ENCODE measurements at places on chromosomes 3 and 15.

DNA sequence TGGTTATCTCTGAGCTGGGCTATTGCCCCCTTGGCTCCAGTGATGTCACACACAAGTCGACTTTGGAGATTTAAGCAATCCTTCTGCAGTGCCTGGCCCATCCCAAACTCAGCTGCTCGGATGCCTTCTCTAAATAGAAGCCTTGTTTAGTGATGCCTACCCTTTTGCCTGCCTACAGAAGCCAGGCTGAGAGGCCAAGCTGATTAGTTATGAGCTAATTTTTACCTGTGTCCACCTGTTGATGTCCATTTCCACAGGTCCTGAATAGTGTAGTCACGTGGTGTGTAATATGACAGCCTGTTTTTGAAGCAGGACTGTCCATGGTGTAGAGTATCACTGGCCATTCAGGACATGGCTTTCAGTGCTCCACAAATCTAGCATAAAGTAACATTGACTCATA is 45.5 kb downstream of the SSUH2 start:
- no peak for DNase-seq

GRCh38 chr3:33392703-33393125 is 47.5 kb downstream of the UBP1 start:
- peak; percentile 88 for DNase-seq

DNA sequence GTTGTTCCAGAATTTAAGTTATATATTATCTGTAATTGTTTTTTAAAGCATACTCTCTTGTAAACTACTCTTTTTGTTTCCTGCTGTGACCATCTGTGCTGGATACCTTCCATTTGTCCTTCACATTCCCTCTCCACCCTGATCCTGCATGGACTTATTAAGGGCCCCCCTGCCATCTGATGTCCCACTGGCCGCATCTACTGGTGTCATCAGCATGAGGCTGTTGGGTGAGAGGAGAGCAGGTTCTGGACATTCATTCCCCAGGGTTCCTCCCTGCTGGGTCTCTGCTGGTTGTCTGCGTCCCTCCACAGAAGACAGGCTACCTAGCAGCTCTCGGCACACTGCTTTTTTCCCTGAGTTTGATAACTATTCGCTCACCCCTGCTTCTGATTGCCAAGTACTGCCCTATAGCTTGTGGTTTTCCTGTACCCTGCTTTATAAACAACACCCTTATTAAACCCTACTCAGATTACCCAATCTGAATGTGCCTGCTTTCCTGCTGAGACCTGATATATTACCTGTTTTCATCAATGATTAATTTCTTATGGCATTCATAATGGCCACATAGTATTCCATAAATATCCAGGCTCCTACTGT is 7.7 kb downstream of the CMTM8 start:
- DNase-seq: no peak

DNA sequence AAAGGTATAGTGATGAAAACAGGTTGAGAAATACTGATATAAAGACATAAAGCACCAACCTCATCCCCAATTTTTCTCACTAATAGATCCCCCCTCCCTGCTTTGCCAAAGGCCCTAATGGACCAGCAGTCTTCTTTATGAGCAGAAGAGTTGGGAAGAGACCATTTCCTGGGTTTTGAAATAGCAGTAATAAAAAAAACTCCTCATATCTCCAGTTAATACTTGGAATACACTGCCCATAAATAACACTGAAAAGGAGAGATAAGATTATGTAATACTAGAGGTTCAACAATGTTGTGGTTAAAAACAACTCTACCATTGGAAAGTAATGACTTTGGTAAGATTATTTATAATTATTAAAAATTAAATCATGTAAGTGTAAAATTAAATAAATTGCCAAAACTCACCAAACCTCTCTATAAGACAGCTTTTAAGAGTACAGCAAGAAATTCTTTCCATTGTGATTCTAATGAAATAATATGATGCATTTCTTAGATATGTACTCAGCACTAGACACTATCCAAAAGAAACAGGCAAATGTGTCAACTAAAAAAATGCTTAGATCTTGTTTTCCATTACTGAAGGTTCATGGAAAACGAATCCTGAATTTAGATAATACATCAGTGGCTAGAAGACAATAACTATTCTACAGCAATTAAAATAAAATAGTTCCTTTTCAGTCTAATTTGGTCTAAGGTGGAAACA is 88.2 kb downstream of the FAIM start:
- no peak for DNase-seq

- no peak for DNase-seq
These were observed 43.9 kb upstream of the IL12A start for GRCh38 chr3:159944781-159945180.

Measured in BJ (cell line).